ENCODE measurements at places on chromosomes 3 and 15. TPM values are rescaled to one million over a fixed set of nuclear protein-coding genes. Genes with fewer than 3 reads are reported as not detected.

TIMP4 gene
- total RNA-seq, result not detected

HGD gene
- 0.22 TPM for total RNA-seq

RPL39L gene
- 6.5 TPM for total RNA-seq

DPPA4 gene
- not detected for total RNA-seq

CPN2 gene
- total RNA-seq, result 0.24 TPM

LYZL4 gene
- total RNA-seq, result not detected

ADAMTS17 gene
- not detected for total RNA-seq

TMF1 gene
- total RNA-seq, result 46.0 TPM

CAPN3 gene
- total RNA-seq, result 1.2 TPM

LRRC15 gene
- total RNA-seq, result 211 TPM

DNA sequence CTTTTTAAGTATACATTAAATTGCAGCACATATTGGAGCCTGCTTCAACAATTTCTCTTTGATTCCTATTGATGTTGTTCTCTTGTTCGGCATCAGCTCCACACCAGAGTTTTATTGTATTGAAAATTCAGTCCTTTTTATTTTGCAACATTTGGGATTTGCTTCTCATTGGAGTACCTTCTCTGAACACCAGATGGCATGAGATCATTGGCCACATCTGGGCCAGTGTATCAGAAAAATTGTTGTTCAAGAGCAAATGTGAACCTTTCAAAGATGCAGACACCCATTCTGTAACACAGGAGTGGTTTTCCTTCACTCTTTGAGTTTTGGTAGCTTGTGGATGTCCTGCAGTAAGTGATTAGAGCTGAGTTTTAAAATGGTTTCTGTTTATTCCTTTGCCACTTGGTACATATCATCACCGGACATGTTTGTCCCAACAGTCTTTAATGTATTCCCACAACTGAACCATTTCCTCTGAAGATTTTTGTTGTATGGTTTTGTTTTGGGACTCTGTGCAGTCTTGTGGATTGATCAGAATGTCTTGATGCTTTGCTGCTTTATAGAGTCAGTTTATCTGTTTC, 96.1 kb downstream of the MCTP2 start:
- no peak overlapping the region for H3K4me3 ChIP-seq
- no peak overlapping the region for H3K27ac ChIP-seq
- DNase-seq, result peak; percentile 44
- peaks cover 2% of the 10 kb centered on the region for H3K4me1 ChIP-seq
- no peaks in the 10 kb centered on the region for H3K36me3 ChIP-seq

DNA sequence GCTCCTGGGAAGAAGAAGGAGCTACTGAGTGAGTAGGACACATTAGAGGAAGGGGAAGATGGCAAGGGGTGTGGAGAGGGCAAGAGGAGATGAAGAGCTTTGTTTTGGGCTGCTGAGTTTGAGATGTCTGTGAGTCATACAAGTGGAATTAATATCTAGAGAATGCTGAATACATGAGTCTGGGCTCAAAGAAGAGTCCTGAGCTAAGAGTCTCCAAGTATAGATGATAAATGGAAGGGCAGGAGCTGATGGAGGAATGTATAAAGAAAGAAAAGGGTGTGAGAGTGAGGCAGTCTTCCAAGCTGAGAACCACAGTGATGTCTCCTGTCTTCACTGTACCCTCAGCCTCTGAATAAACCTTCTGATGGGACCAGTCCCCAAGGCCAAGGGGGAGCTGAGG, 205.5 kb upstream of the MRPL3 start:
- H3K4me3 ChIP-seq, result no peak overlapping the region
- H3K36me3 ChIP-seq, result no peaks in the 10 kb centered on the region
- peaks cover 37% of the 10 kb centered on the region for H3K4me1 ChIP-seq
- H3K27ac ChIP-seq, result peak overlapping the region; percentile 1

DNA sequence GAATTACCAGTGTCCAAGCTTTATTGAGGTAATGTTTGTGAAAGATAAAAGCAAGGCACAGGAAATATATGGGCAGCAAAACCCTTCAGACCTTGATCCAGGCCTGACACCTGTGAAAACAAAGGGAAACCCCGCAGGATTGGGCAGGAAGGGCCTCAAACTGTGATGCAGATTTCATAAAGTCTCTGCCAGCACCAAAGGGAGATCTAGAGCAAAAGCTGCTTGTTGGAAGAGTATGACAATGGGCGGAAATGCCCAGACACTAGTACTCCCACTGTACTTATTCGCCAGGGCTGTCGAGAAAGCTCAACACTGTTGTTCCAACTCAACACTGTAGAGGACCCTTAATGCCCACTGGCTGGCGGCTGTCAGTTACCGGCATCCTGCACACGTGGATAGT, 207.9 kb downstream of the CD47 start:
- no peak overlapping the region for H3K27ac ChIP-seq
- no peak overlapping the region for H3K4me3 ChIP-seq
- no peaks in the 10 kb centered on the region for H3K36me3 ChIP-seq
- peaks cover 2% of the 10 kb centered on the region for H3K27me3 ChIP-seq
- H3K4me1 ChIP-seq, result peaks cover 11% of the 10 kb centered on the region

GRCh38 chr15:75684648-75685047, 28.0 kb downstream of the CSPG4 start:
- peaks cover 6% of the 10 kb centered on the region for H3K36me3 ChIP-seq
- H3K4me3 ChIP-seq, result no peak overlapping the region
- H3K27me3 ChIP-seq, result peaks cover 11% of the 10 kb centered on the region
- DNase-seq, result no peak

DNA sequence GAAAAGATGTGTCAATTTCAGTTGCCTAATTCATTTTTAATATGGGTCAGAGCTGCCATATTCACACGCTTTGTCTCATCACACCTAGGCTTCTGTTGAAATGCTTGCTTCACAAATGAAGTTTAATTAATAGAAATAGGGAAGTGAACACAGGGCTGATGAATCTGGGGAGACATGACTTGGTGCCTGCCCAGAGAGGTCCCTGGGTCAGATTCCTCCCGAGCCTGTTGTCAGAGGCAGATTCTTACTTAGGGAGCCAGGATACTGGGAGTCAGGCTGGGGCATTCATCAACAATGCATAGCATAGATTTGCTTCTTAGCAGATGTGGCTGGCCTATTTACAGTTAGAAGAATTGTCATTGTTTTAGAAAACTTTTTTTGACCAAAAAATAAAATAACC, 90.6 kb downstream of the CACNA1D start:
- H3K36me3 ChIP-seq, result no peaks in the 10 kb centered on the region
- no peak for DNase-seq
- peaks cover 17% of the 10 kb centered on the region for H3K27me3 ChIP-seq

DNA sequence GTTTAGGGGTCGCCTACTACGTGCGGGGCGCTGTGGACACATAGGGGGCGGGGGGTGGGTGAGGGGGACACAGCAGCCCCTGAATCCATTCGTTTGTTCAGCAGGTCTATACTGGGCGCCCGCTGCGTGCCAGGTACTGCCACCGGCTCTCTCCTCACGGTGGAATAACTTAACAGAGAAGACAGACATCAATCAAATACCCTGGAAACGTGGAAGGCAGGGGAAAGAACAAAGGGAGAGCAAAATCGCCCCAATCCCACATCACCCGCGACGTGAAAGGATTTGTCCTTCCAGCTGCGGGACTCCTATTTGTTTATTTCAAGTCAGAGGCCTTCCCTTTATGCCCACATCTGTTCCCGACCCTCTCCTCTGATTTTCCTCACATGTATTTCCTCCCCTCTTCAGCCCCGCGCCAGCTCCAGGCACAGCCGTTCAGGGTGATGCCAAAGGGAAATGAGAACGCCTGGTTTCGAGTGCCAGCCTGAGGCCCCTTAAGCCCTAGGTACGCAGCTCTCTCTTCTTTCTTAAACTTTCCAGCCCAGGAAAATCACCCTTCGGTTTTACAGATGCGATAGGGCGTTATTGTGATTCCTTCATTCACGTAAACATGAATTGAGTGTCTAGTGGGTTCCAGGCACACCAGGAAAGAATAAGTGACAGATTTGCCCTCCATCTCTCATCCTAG, 726 bp upstream of the PROK2 start:
- H3K4me1 ChIP-seq, result peaks cover 6% of the 10 kb centered on the region
- H3K36me3 ChIP-seq, result no peaks in the 10 kb centered on the region
- peaks cover 27% of the 10 kb centered on the region for H3K27me3 ChIP-seq
- H3K4me3 ChIP-seq, result no peak overlapping the region

- no peak overlapping the region for H3K4me3 ChIP-seq
- DNase-seq, result no peak
- peaks cover 44% of the 10 kb centered on the region for H3K4me1 ChIP-seq
- no peaks in the 10 kb centered on the region for H3K27me3 ChIP-seq
- peak overlapping the region; percentile 72 for H3K27ac ChIP-seq
Observed at GRCh38 chr3:141239511-141240281, 8.1 kb downstream of the PXYLP1 start.

- DNase-seq, result no peak
- no peaks in the 10 kb centered on the region for H3K36me3 ChIP-seq
- no peaks in the 10 kb centered on the region for H3K27me3 ChIP-seq
- no peaks in the 10 kb centered on the region for H3K4me1 ChIP-seq
Observed at GRCh38 chr3:130609166-130609979, 92.4 kb downstream of the COL6A6 start.

DNA sequence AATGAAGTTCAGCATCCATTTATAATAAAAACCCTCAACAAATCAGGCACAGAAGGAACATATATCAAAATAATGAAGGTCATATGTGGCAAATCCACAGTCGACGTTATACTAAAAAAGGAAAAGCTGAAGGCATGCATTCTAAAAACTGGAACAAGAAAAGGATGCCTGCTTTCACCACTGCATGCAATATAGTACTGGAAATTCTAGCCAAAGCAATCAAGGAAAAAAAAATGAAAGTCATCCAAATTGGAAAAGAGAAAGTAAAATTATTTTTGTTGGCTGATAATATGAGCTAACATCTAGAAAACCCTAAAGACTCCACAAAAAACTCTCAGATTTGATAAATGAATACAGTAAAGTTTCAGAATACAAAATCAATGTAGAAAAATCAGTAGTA, 1123.2 kb downstream of the TBL1XR1 start:
- no peaks in the 10 kb centered on the region for H3K27me3 ChIP-seq
- H3K36me3 ChIP-seq, result no peaks in the 10 kb centered on the region
- no peak overlapping the region for H3K4me3 ChIP-seq
- DNase-seq, result no peak
- H3K4me1 ChIP-seq, result peaks cover 35% of the 10 kb centered on the region
- H3K27ac ChIP-seq, result no peak overlapping the region

- H3K4me1 ChIP-seq, result no peaks in the 10 kb centered on the region
- peaks cover 4% of the 10 kb centered on the region for H3K36me3 ChIP-seq
- H3K27ac ChIP-seq, result no peak overlapping the region
- H3K27me3 ChIP-seq, result peaks cover 1% of the 10 kb centered on the region
Observed at GRCh38 chr15:87118846-87119245, 1039.2 kb downstream of the AGBL1 start.

- no peak for DNase-seq
- H3K4me3 ChIP-seq, result no peak overlapping the region
- peaks cover 27% of the 10 kb centered on the region for H3K36me3 ChIP-seq
- peaks cover 1% of the 10 kb centered on the region for H3K27me3 ChIP-seq
- no peaks in the 10 kb centered on the region for H3K4me1 ChIP-seq
Observed at GRCh38 chr3:122714273-122714672, 33.6 kb downstream of the PARP14 start.

DNA sequence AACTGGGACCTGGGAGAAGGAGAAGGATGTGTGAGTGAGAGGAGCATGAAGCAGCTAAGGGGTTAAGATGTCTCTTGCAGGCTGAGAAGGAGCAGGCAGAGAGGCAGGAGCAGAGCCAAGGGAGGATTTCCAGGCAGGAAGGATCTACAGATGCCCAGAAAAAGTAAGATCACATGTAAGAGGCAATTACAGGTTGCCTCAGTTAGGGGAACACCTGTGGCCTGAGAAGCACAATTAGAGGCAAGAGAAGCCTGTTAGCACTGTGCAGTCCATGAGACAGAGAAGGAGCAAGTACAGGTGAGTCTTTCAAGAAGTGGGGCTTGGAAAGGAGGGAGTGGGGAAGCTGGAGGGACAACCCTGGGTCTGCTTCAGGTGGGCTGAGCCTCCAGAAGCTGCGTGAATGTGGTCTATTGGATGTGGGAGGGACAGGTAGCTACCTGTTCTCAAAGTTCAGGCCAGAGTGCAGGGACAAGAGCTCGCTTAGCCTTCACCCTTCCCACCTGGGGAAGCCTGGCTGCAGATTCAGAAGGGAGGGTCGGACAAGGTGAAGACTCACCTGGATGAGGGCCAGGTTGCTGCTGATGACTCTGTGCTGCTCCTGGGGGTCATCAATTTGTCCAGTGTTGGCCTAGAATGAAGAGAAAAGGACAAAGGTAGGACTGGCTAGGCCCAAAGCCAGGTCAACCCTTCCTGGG, 50.7 kb downstream of the SLC41A3 start:
- peaks cover 18% of the 10 kb centered on the region for H3K4me1 ChIP-seq

- no peak overlapping the region for H3K27ac ChIP-seq
- H3K36me3 ChIP-seq, result peaks cover 19% of the 10 kb centered on the region
- no peak overlapping the region for H3K4me3 ChIP-seq
- no peaks in the 10 kb centered on the region for H3K4me1 ChIP-seq
- no peak for DNase-seq
Observed at GRCh38 chr15:44500555-44500954, 36.4 kb upstream of the EIF3J start.

DNA sequence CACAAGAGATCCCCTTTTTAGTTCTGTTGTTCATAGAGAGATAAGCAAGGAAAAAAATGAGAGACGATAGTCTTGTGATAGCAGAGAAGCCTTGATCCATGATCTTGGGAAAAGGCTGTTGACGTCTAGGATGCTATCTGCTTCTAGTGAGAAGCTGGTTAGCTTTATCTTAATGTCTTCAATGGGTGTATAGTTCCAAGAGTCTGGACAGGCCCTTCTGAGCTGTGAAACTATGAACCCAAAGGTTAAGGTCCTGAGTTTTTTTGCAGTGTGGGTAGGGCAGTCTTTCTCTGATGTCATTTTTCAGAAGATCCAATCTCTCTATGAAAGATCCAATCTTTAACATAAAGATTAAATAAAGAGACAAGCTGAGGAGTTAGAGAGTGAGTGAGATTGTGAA, 10.5 kb upstream of the NOX5 start:
- no peak overlapping the region for H3K4me3 ChIP-seq
- DNase-seq, result no peak
- H3K36me3 ChIP-seq, result peaks cover 13% of the 10 kb centered on the region
- H3K27me3 ChIP-seq, result peaks cover 30% of the 10 kb centered on the region
- H3K27ac ChIP-seq, result no peak overlapping the region

- peak; percentile 82 for DNase-seq
- peaks cover 58% of the 10 kb centered on the region for H3K4me1 ChIP-seq
- peaks cover 12% of the 10 kb centered on the region for H3K27me3 ChIP-seq
- peak overlapping the region; percentile 12 for H3K4me3 ChIP-seq
- H3K36me3 ChIP-seq, result no peaks in the 10 kb centered on the region
Observed at GRCh38 chr3:50264383-50264963, 4.5 kb upstream of the SEMA3B start.

DNA sequence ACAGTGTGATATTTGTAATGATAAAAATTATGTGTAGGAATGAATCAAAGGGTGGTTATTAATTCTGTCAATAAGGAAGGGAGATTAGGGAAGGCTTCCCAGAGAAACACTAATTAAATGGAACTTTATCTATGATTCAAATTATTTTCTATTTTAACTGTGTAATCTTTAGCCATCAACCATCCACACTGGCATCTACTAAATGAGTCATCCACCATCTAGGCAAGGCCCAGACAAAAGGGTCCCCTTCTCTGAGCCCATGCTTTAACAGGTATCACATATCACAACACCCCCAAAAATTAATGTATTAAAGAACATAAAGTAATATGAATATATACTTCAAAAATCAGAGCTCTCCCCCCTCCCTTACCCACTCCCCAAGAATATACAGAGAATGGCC, 19.9 kb upstream of the TPM1 start:
- H3K4me3 ChIP-seq, result peak overlapping the region; percentile 70
- peak overlapping the region; percentile 91 for H3K27ac ChIP-seq
- no peak for DNase-seq

- no peak overlapping the region for H3K4me3 ChIP-seq
- H3K36me3 ChIP-seq, result no peaks in the 10 kb centered on the region
- peaks cover 12% of the 10 kb centered on the region for H3K4me1 ChIP-seq
Observed at GRCh38 chr3:171688593-171688992, 121.7 kb downstream of the PLD1 start.

Measured in HFFc6 (cell line).